ENCODE measurements at places on chromosomes 5 and 9.

- DNase-seq, result no peak
These were observed 129.3 kb downstream of the ENTREP1 start for GRCh38 chr9:69454321-69454720.

GRCh38 chr9:127197186-127197860, 67.3 kb upstream of the GARNL3 start:
- no peak for DNase-seq

DNA sequence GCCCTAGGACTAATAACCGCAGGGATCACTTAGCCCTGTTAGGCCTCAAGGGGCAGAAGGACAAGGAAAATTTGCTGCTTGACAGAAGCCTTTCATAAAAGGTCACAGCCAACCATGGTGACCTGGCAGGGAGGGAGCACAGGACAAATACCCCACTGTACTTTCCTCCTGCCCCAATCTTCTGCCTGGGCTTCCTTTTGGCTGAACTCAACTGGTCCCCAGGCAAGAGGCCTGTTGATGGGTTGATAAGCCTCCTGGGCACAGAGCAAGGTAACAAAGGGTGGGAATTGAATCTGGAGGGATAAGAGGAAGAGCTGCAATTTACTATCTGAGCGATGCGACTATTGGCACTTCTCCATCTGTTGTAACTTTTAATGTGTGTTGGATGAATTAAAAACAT, 392.9 kb downstream of the RASEF start:
- DNase-seq, result no peak

- no peak for DNase-seq
These were observed 185.6 kb upstream of the DMRT1 start for GRCh38 chr9:655875-656274.

DNA sequence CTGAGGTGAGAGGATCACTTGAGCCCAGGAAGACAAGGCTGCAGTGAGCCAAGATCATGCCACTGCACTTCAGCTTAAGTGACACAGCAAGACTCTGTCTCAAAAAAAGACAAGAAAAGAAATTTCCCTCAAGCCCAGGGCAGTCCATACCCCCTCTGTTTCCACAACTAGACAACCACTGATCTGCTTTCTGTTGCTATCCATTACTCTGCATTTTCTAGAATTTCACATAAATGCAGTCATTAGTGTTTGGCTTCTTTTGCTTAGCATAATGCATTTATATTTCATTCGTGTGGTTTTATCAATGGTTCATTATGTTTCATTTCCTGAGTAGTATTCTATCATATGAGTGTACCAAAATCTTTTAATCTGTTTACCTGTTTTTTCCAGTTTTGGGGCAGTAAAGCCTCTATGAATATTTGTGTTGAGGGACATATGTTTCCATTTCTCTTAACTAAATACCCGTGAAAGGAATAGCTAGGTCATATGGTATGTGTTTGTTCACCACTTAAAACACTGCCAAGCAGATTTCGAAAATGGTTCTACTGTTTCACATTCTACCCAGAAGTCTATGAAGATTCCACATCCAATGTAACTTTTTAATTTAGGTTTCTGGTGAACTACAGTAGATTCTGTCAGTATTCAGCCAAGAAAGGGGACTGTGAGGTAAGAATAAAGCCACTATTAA, 271.8 kb downstream of the ZNF608 start:
- no peak for DNase-seq

DNA sequence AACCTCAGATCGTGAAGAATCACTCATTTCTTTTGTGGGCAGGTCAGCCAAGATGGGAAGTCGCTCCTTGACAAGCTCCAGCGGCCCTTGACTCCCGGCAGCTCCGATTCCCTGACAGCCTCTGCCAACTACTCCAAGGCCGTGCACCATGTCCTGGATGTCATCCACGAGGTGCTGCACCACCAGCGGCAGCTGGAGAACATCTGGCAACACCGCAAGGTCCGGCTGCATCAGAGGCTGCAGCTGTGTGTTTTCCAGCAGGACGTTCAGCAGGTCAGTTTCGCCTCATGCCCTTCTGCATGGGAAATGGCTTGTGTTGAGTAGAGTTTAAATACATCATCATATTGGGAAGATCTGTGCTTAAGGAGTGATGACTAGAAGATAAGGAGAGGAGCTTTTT, 173.3 kb downstream of the TRIO start:
- no peak for DNase-seq

DNA sequence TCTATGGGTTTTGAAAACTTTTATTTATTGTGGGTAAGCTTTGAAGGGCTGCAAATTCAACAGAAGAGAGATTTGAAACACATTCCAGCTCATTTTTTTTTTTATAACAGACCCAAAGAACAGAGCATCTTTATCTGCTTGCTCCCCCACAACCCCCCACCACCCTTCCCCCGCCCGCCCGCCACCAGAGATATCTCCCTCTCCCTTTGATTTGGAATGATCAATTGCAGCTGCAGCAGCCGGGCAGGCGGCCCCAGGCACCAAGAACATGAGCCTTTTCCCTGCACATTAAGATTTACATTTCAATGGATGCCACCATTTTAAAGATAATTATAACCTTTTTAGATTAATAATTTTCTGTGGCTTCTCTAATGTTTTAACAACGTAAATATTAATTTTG, 510.9 kb downstream of the ZNF608 start:
- no peak for DNase-seq

DNA sequence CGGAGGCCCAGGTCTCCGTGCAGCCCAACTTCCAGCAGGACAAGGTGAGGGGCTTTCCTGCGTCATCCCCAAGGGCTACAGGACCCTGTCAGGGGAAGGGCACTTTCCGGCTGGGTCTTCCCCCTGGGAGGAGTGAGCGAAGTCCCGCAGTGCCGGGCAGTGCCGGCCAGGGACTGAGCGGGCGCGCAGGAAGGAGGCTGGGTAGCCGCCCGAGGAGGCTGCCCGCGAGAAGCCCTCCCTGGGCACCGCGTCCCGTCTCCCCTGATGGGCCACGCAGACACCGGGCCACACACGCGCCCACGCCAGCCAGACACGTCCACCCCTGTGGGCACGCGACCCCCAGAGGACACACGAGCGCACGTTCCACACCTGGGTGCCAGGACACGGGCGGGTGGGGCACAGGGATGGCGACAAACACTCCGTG, 357 bp downstream of the PTGDS start:
- DNase-seq, result no peak

DNA sequence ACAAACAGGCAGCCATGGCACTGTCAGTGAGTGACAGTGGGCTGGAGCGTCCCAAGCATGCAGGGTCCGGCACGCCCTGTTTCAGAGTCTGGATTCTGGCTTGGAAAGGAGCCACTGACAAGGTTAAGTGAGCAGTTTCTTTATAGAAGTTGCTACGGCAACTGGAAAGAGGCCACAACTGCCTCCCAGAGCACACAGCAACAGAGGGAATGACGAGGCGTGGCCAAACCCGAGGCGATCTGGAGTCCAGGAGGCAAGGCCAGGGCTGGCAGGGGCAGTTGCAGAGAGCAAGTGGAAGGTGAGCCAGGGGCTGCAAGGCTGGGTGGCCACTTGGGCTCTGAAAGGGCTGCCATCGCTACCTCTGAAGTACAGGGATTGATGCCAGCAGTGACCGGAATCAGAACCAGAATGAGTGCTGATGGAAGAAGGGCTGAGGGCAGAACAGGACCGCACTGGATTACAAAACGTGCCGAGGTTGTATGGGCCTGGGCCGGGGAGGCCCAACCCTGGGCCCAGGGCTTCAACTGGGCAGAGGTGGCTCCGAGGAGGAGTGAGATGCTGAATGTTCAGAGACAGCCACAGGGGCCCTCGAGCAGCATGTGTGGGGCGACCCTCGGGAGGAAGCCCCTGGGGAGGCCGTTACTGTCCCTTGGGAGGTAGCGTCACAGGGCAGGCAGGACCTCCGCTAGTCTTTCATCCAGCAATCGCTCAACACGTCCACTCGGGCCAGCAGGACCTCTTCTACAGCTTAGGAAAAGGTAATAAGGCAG, 4.6 kb downstream of the MRPL41 start:
- no peak for DNase-seq

DNA sequence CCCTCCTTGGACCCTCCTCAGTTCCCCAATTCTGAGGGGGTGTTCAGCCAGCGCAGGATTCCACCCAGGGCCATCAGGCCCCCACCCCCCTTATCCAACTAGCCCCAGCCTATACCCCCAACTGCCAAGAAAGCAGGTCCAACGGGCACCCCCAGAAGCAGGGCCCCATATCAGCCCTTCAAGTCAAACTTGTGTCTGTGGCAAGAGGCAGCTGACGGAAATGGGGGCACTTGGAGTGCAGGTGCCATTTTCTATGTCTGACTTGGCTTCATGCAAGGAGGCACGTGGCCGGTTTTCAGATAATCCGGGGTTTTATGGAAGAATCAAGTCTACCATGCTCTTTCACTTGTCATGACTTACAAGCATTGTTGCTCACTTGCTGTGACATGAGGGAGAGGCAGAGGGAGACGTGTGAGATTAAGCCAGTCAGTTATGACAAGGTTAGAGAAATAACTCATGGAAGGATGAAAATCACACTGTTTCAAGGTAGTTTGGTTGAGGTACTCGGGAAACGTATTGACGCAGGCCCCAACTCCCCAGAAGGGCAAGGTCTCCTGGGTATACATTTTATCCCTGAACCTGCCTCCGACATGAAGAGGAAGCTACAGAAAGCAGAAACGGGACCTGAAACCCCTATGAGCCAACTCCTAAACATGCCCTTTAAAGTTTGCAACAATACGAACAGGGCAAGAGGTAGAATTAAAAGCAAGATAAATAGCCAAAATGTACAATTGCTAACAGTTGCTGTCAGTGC, 26.5 kb upstream of the CLPTM1L start:
- DNase-seq, result no peak

DNA sequence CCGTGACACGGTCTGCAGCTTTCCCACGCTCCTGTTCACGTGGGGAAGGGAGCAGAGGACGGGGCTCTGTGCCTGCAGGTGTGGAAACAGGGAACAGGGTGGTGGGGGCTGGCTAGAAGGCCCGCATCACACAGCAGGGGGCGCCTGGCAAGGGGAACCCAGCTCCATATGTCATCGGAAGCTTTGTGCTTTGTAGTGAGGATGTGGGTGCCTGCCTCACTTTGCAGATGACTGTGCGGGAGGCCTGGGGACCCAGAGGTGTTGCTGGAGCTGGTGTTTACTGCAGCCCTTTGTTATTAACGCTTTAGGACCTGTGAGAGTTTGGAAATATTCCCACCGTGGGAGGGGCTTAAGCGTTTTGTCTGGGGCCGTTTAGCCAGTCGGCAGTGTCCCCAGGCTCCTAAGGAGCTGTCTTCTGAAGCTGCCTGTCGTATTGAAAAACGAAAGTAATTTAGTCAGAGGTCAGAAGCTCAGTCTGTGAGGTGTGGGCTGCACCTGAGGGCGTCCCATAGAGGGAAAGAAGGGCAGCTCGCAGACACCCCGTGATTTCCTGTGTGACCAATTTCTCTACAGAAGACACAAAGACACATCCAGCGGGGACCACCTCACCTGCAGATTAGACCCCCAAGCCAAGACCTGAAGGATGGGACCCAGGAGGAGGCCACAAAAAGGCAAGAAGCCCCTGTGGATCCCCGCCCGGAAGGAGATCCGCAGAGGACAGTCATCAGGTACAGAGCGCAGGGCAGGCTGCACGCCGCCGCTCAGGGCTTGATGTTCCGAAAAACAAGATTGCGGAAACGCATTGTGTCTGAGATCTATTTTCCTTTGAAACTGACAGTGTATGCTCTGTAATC, 9.1 kb downstream of the MAN1B1 start:
- peak; percentile 79 for DNase-seq

DNA sequence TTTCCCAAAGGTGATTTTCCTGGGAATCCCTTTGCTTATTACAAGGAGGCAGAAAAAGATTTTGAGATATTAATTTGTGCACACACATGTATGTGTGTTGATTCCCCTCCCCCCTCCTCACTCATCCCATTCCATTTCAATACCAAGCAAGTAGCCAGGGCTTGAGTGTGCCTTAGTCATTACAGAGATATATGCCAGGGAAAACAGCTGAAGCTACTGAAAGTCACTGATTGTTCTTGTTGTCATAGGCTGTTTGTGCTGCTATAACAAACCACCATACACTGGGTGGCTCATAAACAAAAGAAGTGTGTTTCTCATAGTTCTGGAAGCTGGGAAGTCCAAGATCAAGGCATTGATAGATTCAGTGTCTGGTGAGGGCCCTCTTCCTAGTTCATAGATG, 158.6 kb downstream of the BAAT start:
- DNase-seq, result no peak

GRCh38 chr5:139389701-139390638, at the start of gene MZB1:
Gene MZB1, minus strand, starts transcription at chr5:139389913. Its CDS starts 57 bp downstream, at chr5:139389856.
- DNase-seq, result peak; percentile 22

DNA sequence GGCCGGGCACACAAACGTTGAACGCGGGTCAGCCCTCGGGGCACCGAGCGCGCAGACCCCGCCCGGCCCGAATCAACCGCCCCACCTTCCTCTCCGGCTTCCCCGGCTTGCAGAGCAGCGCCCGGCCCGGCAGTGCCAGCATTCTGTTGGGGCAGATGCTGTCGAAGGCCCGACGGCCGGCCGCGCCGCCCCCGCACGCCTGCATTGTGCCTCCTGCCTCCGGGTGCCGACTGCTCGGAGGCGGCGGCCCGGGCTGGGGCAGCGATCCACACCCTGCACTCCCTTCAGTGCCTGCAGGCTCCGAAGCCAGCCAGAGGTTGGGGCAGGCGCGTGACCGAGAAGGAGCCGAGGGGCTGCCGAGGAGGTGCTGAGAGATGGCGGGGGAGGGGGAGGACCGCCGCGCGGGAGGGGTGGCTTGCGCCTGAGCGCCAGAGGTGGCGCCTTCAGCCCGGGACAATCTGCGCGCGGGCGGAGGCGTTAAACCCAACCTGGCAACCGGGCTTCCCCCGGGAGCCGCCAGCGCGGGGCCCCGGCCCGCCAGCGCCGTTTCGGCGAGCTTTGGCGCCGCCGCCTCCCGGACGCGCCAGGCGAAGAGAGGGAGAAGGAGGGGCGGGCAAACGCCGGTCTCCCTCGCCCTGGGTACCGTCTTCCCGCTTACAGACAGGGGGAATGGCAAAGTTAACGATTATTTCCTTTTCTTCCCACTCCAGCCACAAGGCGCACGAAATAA, at the start of gene MCIDAS:
Gene MCIDAS (minus strand): TSS at position 382 of the 730 bp plus-strand sequence. CDS start 177 bp downstream, at position 205.
- no peak for DNase-seq

DNA sequence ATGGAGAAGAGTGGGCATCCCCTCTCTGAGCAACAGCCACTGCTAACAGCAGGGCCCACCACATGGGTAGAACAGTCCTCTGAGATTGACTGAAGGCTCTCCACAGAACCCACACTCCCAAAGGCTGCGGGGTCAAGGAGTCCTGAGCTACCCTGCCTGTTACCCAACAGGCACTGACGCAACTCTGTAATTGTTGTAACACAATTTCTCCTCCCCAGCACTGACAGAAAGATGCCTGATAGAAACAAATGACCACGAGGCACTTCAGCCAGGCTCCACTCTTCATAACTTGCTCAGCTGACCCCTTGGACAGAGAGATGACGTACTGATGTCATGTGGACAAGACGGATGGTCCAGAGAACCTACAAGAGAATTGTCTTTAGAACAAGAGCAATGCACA, 220.7 kb downstream of the SPOCK1 start:
- no peak for DNase-seq

- no peak for DNase-seq
These were observed 106.0 kb upstream of the PTPN3 start for GRCh38 chr9:109604131-109604530.

- DNase-seq, result no peak
These were observed 173.1 kb downstream of the CACNA1B start for GRCh38 chr9:138050472-138051330.
